ENCODE measurements at places on chromosomes 5 and 9.

DNA sequence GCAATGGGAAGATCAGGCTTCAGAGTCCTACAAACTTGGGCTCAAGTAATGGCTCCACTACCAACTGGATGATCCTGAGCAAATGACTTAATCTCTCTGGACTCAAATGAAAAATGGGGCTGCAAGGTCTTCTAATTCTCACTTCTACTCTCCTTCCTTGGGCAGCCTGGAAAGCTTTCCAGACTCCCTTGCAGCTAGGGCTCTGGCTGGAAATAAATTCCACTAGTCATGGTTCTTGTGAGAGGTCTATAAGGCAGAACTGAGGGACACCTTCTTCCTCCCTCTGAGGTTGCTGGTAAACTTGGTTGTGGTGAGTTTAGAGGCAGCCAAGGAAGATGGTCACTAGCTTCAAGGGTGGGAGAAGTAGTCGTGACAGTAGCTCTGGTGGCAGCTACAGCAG, 18.6 kb downstream of the DCANP1 start:
- DNase-seq: no peak

DNA sequence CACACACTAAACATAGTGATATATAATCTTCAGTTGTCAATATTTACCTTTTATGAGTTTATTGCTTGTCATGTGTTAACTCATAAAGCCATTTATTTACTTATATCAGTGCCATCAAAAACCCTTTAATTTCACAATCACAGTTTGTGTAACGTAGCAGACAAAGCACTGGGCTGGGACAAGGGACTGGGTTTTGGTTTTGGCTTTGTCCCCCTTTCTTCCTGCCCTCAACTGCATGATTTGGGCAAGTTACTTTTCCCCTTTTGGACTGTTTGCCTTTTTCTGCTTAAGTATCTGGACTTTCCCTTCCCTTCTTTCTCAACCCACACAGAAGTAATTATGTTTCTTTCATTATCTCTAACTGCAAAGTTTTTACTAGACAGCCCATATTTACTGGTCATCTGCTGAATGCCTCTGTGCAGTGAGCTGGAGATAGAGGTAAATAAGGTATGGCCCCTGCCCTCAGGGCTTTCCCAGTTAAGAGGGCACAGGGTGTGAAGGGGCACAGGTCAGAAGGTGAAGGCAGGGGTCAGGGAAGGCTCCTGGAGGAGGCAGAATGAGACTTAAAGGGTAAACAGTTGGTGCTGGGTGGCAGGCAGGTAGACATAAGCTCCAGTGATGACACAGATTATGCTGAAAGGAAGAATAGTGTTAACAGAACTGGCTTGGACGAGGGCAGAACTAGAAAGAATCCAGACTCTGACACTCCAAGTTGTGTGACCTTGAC, 14.8 kb upstream of the NR3C1 start:
- no peak for DNase-seq

GRCh38 chr5:137703565-137703964, 32.3 kb downstream of the KLHL3 start:
- DNase-seq: no peak

DNA sequence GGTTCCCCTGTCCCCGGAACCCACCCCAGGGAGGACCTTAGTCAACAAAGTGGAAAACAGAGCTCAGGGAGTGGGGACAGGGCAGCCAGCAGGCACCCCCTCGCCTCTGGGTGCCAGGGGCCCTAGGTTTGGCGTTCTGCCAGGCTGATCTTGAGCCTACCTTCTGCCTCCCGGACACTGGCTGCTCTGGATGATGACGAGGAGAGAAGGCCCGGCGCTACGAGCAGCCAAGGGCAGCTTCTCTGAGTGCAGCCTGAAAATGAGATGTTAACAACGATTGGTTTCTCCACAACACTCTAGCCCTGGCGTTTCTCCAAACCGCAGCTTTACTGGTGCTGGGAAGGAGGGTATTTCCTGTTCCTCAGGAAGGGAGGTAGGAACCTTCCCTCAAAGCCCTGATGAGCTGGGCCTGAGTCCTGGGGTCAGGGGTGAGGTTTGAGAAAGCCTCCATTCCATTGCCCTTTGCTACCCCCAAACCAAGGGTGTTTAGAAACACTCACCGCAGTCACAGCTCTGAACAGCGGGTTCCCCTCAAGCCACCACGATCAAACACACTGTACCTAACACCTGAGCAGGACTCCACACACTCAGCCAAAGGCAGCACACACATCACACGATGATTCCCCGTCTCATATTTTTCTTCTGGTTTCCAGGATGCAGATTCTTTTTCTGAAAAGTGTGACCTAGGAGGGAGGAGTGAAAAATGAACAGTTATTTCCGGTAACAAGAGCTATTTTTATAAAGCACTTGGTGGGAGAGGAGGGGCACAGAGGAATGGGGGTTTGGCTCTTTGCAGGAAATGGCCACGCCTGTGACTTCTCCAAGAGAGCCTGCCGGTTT, at the start of gene STING1:
STING1 (minus strand) TSS at position 709 of the 840 bp plus-strand sequence. CDS start 1,054 bp downstream, outside the sequence.
- peak; percentile 94 for DNase-seq

DNA sequence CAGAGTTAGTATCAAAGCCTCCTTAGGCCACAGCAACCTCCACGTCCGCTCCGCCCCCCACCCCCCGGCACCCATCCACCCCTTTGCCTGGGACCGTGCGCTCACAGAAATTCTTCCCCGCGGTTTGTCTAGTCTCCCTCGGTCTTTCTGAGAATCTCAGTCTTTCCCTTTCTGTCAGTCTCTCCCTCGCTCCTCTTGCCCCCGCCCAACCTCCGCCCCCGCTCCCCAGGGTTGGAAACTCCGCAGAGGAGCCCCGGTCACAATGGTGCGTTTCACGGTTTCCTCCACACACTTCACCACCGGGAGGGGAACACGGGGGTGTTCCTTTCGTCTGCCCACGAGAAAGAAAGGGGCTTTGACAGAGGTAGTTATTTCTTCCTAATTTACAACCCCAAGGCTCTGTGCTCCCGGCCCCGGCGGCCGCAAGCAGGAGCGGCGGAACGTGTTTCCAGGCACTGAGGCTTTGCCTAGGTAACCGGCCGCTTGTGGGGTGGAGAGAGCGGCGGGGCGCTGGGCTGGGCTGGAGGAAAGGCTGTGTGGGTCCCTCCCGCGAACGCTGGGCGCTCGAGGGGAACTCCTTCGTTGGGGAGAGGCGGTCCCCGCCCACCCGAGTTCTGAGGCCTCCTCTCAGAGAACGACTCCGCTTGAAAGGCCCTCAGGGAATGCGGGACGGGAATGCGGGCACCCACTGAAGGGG, 2.1 kb downstream of the NR4A3 start:
- DNase-seq: peak; percentile 16
